Gastrocnemius medialis (tissue), 4 donors: ENCODE measurements at places on chromosomes 5 and 9. TPM values are rescaled to one million over a fixed set of nuclear protein-coding genes. Genes with fewer than 3 reads are reported as not detected.
A peak's percentile ranks its signal among the peaks of the same experiment; 100 is the strongest.

ATOX1 gene
- 71.6 TPM for total RNA-seq

DNA sequence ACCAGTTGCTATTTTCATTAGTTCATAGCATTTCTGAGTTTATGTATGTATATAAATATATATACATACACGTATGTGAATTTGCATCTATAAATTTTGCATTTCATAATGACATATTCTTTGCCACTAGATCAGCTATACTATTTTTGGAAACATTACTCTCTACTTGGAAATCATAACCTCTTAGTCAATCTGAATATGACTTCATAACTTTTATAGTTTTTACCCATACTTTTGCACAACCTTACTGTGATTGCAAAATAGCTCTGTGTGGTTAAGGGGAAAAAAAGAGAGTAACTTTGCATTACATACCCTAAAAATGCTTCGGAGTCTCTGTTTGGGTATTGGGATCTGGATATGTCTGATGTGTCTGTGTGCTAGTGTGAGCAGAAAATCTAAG, 44.9 kb upstream of the ADAMTSL1 start:
- no peak overlapping the region for H3K27ac ChIP-seq
- DNase-seq = no peak
- no peaks in the 10 kb centered on the region for H3K36me3 ChIP-seq
- H3K4me3 ChIP-seq = no peak overlapping the region

SLC34A3 gene
- not detected for total RNA-seq

ARSB gene
- 4.2 TPM for total RNA-seq

DNA sequence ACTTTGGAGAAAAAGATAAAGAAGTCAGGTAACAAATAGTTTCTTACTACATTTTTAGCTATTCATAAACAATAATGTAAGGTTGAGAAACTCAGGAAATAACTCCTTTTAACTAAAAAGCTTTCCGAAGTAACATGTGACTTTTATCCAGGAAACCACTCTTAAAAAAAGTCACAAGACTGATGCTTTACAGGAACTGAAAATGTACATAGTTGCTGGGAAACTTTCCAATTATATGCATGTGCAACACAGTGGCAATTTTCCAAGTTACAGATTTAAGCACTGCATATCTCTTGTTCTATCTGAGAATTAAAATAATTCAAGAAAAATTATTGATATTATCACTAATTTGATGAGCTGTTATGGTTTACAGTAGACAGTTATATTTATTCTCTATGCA, 105.2 kb downstream of the CDH10 start:
- no peak for DNase-seq
- H3K27me3 ChIP-seq = no peaks in the 10 kb centered on the region
- no peaks in the 10 kb centered on the region for H3K36me3 ChIP-seq
- H3K4me1 ChIP-seq = no peaks in the 10 kb centered on the region

CTXN3 gene
- total RNA-seq = not detected

- no peaks in the 10 kb centered on the region for H3K4me1 ChIP-seq
- H3K4me3 ChIP-seq = no peak overlapping the region
- H3K36me3 ChIP-seq = no peaks in the 10 kb centered on the region
- no peak overlapping the region for H3K27ac ChIP-seq
Measured at GRCh38 chr5:1907616-1908015, 24.9 kb upstream of the IRX4 start.

CYLC2 gene
- not detected for total RNA-seq

PCDHGA2 gene
- 0.66 TPM for total RNA-seq

DNA sequence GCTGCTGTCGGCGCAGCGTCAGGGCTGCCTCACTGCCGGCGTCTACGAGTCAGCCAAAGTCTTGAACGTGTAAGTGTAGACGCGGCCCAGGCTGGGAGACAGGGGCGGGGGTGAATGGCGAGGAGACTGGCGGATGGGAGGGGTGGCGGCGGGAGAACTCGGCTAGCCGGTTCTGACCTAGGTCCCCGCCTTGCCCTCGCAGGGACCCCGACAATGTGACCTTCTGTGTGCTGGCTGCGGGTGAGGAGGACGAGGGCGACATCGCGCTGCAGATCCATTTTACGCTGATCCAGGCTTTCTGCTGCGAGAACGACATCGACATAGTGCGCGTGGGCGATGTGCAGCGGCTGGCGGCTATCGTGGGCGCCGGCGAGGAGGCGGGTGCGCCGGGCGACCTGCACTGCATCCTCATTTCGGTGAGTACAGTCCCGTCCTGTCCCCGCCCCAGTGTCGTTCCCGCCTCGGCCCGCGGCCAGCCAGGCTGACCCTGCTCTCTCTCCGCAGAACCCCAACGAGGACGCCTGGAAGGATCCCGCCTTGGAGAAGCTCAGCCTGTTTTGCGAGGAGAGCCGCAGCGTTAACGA, 745 bp downstream of the GADD45G start:
- peak; percentile 57 for DNase-seq
- H3K4me1 ChIP-seq = peaks cover 18% of the 10 kb centered on the region
- peaks cover 14% of the 10 kb centered on the region for H3K36me3 ChIP-seq
- peak overlapping the region; percentile 76 for H3K4me3 ChIP-seq
- H3K27me3 ChIP-seq = no peaks in the 10 kb centered on the region

DNA sequence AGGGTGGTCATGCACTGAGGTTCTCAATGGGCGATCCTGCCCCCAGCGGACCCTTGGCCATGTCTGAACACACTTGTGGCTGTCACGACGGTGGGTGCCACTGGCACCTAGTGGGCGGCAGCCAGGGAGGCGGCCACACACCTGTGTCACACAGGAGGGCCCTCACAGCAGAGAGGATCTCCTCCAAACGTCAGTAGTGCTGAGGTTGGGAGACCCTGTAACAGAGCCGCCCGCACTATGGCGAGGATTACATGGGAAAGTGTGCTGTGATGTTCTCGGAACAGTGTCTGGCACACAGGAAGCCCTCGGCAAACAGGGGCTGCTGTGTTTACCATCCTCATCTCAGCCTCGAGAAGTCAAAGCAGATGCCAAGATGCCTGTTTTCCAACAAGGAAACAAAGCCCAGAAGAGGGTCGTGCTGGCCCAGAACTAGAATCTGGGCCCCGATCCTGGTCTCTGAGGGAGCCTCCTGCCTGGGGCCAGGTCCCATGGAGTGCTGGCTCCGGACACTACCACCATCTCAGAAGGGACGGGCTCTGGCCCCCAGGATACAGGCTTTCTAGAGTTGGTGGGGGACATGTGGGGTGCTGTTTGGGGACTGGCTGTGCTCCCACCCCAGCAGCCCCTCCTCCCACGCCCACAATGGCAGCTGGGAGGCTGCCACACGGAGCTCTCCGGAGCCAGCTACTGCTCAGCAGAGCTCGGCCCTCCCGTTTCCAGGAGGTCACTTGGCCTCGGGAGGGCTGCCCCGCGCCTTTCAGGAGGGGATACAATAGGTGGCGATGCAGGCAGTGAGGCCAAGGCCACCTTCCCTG, 48.2 kb downstream of the DBH start:
- H3K27me3 ChIP-seq = no peaks in the 10 kb centered on the region
- no peak overlapping the region for H3K4me3 ChIP-seq
- H3K36me3 ChIP-seq = no peaks in the 10 kb centered on the region
- DNase-seq = no peak
- peak overlapping the region; percentile 57 for H3K27ac ChIP-seq

LURAP1L gene
- 2.2 TPM for total RNA-seq
